Right hindlimb (tissue), 1 donor: ENCODE measurements at places on chromosomes 16 and 17.
A peak's percentile ranks its signal among the peaks of the same experiment; 100 is the strongest.

DNA sequence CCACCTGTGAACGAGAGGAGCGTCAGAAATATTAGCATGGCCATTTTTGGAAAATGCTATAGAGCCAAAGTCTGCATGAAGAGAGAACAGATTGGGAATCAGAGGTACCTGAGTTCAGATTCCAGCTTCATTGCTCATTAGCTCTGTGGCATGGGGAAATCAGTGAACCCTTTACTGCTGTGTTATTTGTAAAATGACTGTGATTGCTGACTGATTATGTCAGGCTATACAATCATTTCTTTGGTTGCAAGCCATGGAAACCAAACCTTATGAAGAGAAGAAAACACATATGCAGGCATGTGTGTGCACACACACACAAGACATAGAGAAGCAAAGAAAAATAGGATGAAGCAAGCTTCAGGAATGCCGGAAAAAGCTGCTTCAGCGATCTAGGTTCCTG lies 101.4 kb upstream of the HSBP1 start:
- DNase-seq, result no peak

DNA sequence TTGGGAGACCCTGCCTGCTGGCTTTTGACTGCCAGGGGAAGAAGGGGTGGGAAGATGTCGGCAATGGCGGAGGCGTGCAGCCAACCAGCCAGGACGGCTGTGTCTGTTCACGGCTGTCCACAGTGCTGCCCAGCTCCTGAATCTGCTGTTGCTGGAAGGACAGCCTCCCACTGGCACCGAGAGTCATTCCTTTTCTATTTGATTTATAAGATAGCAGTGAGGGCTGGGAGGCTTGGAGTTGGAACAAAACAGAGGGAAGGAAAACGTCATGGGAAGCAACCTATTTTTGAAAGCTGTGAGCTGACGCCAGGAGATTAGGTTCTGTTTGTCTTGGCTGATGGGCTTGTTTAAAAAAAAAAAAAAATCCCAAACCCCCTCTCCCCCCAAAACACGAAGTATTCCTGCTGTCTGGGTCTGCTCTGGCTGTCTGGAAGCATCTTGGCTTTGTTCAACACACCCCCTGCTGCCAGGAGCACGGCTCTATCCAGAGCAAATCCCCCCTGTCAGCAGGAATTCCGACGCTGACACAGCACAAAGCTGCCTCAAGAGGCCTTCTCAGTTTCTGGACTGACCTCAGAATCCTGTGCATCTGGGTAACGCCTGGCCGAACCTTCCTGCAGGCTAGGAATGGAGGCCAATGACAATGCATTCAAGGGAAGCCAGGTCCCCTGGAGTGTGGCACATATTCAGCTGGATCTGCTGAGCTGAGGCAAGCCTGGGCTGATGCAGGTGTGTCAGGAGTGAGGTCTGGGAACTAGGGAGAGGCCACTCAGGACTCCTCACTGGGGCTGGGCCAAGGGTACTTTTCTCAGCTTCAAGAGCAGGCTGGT lies 41.0 kb upstream of the SREBF1 start:
- peak; percentile 92 for DNase-seq

DNA sequence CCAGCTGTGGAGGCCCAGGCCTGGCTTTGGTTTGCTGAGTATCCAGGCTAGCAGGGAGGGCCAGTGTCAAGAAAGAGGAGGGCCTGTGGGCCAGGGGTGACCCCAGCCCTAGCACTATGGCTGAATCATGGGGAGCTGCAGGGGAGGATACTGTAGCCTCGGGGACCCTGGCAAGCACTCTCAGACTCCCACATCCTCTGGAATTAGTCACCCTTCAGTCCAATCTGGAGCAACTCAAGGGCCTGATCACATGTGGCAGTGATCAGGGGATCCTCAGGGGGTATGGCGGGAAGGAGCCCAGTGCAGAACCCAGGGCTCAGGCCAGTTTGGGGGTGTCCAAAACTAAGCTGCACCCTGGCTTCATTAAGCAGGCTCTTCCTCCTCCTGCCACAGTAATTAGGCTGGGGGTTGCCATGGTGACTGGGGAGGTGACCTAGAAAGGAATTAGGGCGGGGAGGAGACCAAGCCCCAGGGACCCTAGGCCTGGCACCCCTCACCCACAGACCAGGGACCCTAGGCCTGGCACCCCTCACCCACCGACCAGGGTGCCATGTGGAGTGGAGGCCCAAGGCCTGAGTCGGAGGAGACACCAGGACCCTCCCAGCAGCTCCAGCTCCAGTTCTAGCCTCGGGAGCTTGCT lies 5.8 kb downstream of the NLGN2 start:
- no peak for DNase-seq

- no peak for DNase-seq
Measured at GRCh38 chr17:9361188-9361955, 214.2 kb downstream of the STX8 start.

- no peak for DNase-seq
Measured at GRCh38 chr16:79269211-79269863, 331.2 kb downstream of the MAF start.

- DNase-seq, result no peak
Measured at GRCh38 chr16:64589836-64590235, 532.0 kb downstream of the CDH11 start.

- no peak for DNase-seq
Measured at GRCh38 chr17:72432143-72432621, 311.4 kb downstream of the SOX9 start.

GRCh38 chr16:23651943-23652468 lies 10.7 kb downstream of the DCTN5 start:
- no peak for DNase-seq

- no peak for DNase-seq
Measured at GRCh38 chr17:27846042-27846655, 45.8 kb upstream of the NOS2 start.

DNA sequence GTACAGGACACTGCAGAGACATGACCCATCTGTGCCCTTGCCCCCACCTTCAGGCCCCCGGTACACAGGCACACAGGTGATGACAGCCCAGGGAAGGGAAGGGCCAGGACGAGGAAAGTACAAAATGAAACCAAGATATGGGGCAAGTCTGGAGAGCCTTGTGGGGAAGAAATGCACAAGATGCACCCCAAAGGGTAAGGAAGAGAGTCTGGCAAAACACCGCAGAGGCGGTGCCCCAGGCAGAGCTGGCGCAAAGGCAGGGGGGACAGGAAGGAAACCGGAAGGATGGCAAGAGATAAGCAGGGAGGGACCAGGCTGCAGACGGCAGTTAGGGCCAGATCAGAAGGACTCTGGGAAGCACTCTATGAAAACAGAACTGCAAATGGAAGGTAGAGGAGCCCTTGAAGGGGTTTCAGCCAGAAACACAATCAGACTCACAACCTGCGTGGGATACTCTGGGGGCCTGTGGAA lies 81.4 kb downstream of the SLC39A11 start:
- no peak for DNase-seq

DNA sequence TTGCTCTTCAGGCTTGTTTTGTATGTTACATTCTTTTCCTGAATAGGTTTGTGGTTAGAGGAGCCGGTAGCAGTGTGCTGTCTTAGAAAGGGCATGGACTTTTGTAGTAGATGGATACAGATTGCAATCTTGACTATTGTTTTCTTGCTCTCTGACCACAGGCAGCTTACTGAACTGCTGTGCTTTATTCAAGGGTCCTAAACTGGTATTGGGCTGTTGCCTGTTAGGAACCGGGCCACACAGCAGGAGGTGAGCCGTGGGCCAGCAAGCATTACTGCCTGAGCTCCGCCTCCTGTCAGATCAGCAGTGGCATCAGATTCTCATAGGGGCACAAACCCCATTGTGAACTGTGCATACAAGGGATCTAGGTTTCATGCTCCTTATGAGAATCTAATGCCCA lies 373.9 kb downstream of the CPPED1 start:
- DNase-seq, result no peak

GRCh38 chr16:35753559-35754390 lies 2294.4 kb downstream of the TP53TG3F start:
- DNase-seq, result no peak
